MV-4-11 (cell line): ENCODE measurements at places on chromosomes 5 and 9.

GRCh38 chr9:89095761-89096528 lies 82.7 kb downstream of the SHC3 start:
- DNase-seq, result no peak

DNA sequence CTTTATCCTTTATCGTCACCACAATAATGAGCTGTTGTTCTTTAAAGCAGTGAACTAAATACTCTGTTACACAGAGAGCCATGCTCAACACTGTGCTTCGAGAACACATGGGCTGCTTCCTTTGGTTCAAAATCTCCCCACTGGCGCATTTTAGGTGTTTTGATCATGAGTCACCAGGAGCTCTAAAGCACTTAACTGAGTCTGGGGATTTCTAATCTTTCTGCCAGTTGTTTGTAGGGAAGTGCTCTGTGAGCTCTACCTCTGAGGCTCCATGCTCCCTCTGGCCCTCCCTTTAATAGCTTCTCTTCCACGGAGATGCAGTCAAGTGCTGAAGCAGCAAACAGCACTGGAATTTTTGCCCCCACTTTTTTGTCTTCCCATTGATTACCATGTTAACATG lies 17.0 kb downstream of the ERAP2 start:
- DNase-seq, result no peak

DNA sequence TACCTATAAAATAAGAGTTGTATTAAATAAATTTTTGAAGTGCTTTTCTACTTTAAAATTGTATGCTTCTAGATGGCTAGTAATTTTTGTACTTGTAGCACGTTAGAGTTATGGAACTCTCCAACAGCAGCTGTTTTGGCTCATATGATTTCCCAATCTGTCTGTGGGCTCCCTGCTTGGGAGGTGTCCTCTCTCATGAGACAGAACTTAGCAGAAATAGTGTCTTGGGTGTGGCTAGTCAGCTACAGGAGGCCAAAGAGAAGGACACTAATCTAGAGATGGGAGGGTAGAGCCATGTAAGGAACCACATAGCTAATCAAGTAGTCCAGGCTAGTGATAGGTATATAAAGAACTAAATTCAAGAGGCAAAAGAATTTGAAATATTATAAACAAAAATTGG lies 78.4 kb upstream of the DAB2 start:
- peak; percentile 84 for DNase-seq

- DNase-seq, result no peak
These were observed 35.2 kb upstream of the IRX4 start for GRCh38 chr5:1917830-1918487.

DNA sequence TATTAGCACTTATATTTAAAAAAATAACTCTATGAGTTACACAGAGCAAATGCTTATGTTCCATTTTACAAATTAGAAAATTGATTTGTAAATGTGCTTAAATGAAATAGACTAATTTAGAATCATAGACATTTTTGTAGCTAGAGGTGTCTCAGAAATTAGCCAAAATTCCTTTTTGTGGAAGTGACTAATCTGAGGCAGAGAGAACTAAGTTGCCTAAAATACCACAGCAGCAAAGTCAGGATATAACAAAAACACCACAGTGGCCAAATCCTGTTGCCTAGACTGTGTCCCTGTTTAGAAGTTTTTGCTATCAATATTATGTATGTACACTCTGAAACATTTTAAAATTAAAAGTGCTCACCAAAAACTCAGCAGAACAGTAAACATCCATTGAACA lies 18.7 kb downstream of the ADAMTSL1 start:
- DNase-seq, result no peak

DNA sequence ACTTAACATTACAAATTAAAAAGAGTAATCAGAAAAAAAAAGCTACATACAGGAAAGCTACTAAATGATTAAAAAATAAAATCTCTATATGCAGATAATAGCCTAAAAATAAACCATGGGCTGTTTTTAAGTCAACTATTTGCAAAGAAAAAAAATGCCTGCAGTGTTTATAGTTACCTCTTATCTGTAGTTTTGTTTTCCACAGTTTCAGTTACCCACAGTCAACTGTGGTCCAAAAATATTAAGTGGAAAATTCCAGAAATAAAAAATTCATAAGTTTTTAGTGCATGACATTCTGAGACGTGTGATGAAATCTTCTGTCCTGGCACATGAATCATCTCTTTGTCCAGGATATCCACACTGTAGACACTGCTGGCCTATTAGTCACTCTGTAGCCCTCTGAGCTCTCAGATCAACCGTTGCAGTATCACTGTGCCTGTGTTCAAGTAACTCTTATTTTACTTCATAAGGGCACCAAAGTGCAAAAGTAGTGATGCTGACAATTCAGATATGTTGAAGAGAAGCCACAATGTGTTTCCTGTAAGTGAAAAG lies 59.2 kb downstream of the PRELID2 start:
- peak; percentile 78 for DNase-seq
